ENCODE measurements at places on chromosomes 11 and 22.

GRCh38 chr11:17217401-17217800, 9.6 kb upstream of the PIK3C2A start:
- no peak for DNase-seq

GRCh38 chr11:117610045-117610444, 187.0 kb downstream of the DSCAML1 start:
- DNase-seq = peak; percentile 32

DNA sequence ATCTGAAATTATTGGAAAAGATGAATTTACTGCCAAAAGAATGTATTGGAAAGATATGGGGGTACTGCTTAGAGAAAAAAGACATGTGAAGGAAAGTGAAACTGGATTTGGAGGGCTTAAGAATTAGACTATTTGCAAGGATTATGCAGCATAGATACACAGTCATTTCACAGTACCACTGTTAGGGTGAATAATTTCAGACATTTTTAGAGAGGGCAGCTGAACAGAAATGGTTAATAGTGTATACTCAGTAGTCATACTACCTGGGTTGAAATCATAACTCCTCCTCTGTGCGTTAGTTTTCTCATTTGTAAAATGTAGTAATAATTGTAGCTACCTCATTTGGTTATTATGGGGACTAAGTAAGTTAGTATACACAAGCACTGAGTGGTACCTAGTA, 33.0 kb downstream of the GAS2 start:
- DNase-seq = no peak

GRCh38 chr22:29937940-29938693, 55.1 kb downstream of the MTMR3 start:
- peak; percentile 26 for DNase-seq

GRCh38 chr11:36360318-36360717, 64.2 kb downstream of the PRR5L start:
- DNase-seq = no peak

- no peak for DNase-seq
Observed at GRCh38 chr11:46006418-46007070, 84.1 kb downstream of the LARGE2 start.

DNA sequence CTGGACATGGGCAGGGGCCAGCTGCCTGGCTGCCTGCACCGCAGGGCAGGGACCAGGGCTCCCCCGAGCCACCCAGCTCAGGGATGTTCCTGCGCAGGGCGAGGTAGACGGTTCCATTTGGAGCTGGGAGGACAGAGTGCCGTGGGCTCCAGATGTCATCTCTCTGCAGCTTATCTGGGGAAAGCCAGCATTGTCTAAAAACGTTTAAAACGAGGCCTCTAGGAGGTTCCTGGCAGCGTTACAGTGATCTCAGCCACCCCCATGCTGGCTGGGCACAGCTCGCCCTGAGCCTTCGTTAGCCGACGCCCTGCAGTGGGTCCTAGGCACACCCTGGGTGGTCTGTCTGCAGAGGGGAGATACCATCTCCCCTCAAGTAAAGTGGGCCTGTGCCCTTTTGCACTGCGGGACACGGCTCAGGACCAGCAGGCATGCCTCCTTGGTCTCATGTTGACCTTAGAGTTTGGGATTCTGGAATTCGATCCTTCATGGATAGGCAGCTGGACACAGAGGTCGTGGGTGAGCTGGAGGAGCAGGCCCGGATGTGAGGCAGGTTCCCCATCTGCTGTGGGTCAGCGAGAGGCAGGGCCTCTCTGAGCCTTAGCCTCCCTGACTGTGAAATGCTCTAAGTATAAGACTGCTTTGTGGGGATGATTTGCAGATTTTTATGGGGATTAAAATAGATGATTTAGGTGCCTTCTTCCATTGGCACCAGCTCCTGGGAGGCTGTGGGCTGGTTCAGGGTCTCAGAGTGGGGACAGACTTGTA, 14.1 kb downstream of the SYNGR1 start:
- DNase-seq = no peak
